ENCODE measurements at places on chromosomes 6 and 20.
A peak's percentile ranks its signal among the peaks of the same experiment; 100 is the strongest.

- no peak for DNase-seq
Measured at GRCh38 chr20:56925082-56925830, 296.1 kb downstream of the TFAP2C start.

GRCh38 chr20:34643928-34644327, 33.0 kb downstream of the PIGU start:
- no peak for DNase-seq

- no peak for DNase-seq
Measured at GRCh38 chr20:35145141-35145564, 2.0 kb downstream of the EDEM2 start.

DNA sequence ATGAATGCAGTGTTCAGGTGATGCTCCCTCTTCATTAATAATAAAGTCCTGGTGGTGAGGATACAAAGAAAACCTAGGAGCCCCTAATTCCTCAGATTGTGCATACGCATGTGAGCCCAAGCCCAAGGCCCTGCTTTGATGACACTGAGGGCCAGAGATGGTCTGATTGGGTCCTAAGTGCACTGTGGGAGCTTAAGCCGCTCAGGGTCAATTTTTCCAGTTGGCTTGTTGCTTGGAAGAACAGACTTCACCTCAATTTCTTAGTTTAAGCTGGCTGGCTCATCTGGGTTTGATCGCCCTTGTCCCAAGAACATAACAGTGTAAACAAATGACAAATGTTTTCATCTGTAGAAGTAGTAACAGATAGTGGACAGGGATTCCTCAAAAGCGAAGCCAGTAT, 41.4 kb downstream of the INSM1 start:
- no peak for DNase-seq

DNA sequence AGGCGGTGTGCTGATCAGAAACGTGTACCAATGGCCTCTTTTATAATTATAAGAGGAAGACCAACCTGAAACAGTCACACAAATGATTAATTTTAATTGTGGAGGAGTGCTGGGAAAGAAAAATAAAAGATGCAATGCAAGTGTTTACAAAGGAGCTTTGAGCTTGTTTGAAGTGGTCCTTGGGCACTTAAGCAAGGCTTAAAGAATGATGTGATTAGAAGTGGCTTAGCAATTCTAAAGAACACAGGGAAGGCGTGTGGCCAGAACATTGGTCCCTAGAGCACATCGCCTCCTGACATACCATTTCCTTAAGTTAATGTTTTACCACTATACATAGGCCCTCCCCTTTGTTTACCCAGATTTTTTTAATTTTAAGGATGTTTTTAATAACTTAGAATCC, 26.1 kb downstream of the PTPN1 start:
- DNase-seq, result no peak

- DNase-seq, result no peak
Measured at GRCh38 chr6:1129131-1129530, 182.8 kb upstream of the FOXQ1 start.

DNA sequence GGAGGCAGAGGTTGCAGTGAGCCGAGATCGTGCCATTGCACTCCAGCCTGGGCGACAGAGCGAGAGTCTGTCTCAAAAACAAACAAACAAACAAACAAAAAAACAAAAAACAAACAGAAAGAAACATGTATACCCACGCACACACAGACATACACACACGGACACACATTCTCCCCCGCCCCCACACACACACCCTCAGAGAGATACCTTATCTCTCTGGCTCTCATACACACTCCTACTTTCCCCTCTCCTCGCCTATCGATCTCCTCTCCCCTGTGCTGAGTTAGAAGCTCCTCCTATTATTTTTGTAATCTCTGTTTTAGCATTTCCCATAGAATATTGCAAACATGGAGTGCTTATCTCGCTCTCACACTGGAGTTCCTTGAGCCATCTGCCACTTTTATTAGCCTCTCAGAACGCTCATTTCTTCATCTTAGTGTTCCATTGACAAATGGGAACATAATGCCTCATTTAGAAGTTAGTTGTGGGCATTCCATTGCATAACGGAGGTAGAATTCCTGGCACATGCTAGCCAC, 144.2 kb upstream of the CITED2 start:
- DNase-seq, result no peak

GRCh38 chr6:166841216-166841615, 115.1 kb downstream of the RNASET2 start:
- no peak for DNase-seq

- no peak for DNase-seq
Measured at GRCh38 chr6:142225115-142225514, 76.7 kb upstream of the ADGRG6 start.

DNA sequence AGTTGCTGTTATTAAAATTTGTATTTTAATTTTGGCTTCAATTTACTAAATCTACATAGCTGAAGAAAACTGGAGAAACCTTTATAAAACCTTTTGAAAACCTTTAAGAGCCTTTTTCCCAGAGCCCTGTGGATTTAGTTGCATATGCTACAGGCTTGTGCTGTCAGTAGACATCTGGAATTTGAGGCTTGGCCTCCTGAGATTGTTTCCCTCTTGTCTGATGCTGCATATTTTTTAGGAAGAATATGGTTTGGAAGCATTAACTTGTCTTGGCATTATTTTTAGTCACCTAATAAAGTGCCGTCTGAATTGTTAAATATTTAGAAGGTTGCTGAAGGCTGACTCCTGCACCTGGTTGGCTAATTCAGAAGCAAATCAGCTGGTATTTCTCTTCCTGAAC, 369.4 kb downstream of the UTRN start:
- no peak for DNase-seq

- no peak for DNase-seq
Measured at GRCh38 chr6:65984089-65984488, 277.1 kb upstream of the EYS start.

- no peak for DNase-seq
Measured at GRCh38 chr6:15363164-15363522, 117.3 kb downstream of the JARID2 start.

DNA sequence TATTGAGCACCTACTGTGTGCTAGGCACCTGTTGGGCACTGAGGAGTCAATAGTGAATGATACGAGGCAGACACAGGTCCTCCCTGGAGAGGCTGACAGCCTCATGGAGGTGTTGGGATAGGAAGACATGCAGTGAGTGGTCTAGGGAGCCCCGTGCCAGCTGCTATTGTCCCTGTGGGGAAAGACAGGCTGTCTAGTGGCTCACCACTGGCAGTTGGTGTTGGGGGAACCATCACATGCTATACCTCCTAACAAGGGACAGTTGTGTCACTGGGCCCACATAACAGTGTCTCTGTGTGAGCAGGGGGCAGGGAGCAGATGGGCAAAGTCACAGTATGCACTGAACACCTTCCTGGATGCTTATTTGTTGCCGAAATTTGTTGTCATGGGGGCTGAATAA, 45.9 kb upstream of the CTNNBL1 start:
- no peak for DNase-seq

DNA sequence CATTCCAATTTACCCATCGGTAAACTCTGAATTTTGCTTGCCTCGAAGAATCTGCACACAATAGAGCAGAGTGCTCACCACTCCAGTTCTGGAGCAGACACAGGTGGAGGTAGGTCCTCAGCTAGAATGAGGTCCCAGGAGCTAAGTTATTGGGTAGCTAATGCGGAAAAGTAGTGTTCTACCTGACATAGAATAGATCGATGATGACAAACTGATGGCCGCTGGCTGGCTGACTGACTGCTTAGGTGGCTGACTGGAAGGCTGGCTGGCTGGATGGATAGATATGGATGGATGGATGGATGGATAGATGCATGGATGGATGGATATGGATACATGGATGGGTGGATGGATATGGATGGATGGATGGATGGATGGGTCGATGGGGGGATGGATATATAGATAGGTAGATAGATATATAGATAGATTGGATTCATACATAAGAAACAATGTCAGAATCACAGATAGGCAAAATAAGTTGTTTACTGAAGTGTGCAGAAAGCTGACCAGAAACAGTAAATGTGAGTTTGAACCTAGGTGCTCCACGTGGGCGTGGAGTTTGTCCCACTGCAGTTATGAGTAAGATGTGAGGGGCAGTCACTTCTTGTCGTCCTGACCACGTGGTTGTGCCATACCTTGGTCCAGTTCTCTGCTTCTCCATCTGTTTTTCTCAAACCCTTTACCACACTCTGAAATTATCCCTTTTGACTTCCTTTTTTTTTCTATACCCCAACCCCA, 62.1 kb downstream of the TBXT start:
- DNase-seq, result no peak

- DNase-seq, result peak; percentile 34
Measured at GRCh38 chr6:148972481-148972880, 225.7 kb downstream of the UST start.

DNA sequence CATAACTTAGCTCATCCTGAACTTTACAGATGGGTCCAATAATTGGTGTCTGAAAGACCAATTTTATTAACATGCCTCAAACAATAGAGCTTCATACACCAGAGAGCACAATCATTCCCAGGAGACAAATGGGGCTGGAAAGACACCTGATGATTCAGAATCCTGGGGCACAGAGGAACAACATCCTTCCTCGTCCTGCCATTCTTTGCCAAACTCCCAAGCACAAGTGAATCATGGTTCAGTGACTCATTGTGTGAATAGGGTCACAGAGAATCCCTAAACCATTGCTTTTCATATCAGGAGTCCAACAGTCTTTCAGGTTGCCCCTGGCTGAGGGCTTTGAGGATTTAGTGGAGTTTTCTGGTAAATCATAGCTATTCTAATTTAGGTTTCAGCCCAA, 266.4 kb upstream of the BMP2 start:
- no peak for DNase-seq

DNA sequence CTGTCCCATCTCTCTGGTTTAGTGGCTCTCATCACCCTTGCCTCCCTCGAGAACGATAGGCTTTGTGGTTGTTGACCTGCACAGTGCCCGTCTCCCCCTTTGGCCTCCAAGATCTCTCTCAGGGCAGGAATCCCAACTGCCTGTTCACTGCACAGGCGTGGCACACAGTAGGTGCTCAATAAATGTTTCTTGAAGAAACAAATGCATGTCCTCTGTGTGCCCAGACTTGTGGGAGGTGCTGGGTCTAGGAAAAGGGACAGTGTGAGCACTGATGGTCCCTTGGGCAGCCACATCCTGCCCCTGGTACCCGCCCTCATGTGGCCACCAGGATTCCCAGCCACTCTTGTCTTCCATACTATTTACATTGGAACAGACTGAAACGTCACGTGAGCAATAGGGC, 2.6 kb upstream of the BPIFB6 start:
- DNase-seq, result no peak

GRCh38 chr6:79077715-79078074, 359 bp downstream of the PHIP start:
- DNase-seq, result peak; percentile 17

DNA sequence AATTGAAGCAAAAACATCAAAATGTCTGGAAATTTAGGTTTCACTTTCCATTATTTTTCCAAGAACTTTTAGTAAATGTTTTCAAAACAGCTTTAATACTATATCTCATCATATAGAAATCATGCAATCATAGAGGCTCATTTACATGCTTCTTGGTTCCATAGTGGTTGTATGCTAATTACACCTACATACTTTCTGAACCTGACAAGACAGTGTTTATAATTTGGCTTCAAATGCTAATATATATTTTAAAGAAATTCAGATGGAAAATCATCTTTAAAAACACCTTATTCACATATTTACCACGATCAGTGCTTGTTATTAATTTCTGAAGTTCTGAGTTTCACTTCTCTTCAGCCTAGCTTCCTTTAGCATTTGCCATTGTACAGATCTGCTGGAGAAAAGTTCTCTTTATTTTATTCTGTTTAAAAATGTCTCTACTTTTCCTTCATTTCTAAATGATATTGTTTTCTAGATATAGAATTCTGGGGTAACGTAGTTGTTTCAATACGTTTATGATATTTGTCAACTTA, 89.9 kb downstream of the PLCB1 start:
- DNase-seq, result no peak

- no peak for DNase-seq
Measured at GRCh38 chr20:4073852-4074741, 58.7 kb upstream of the RNF24 start.

DNA sequence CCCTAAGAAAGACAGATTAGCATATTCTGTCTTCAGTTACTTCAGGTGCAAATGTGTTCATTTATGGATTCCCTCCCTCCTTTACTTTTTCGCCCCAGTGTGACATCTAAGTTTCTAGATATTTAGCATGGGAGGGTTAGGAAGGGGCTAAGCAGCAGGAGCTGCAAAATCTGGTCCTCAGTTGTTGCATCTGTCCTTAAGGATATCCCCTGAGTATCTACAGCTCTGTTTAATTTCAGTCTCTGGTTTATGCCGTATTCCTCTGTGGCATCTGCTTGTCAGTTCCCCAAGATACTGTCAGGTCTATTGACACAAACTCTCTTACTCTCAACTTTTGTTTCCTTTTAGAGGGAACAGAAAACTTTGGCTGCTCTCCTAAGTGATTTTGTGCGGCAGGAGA, 754.6 kb upstream of the MAP3K7 start:
- no peak for DNase-seq

DNA sequence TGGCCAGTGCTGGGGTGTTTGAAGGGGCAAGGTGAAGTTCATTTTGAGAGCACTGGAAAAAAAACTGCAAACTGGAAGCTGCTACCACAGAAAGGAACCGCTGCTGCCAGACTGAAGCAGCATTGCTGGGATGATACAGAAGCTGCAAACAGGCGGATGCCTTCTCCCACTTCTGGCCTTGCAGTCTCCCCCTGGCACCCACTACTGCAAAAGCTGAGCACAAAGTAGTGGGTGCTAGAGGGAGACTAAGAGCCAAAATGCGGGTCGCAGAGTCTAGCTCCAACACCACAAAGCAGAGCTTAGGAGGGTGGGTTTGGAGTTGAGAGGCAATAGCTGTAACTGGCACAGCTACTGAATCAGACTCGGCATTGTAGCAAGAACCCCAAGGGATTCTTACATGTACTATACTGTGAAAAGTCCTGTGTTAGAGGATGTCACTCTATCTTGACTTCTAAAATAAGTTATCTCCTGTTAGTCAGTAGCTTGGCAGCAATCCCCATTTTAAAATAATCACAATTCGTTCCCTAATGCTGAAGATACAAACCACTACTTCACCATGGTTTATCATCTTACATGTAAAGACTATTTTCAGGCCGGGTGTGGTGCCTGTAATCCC, 44.0 kb upstream of the COL21A1 start:
- no peak for DNase-seq

GRCh38 chr6:1832358-1832757, 222.6 kb downstream of the FOXC1 start:
- DNase-seq, result no peak

DNA sequence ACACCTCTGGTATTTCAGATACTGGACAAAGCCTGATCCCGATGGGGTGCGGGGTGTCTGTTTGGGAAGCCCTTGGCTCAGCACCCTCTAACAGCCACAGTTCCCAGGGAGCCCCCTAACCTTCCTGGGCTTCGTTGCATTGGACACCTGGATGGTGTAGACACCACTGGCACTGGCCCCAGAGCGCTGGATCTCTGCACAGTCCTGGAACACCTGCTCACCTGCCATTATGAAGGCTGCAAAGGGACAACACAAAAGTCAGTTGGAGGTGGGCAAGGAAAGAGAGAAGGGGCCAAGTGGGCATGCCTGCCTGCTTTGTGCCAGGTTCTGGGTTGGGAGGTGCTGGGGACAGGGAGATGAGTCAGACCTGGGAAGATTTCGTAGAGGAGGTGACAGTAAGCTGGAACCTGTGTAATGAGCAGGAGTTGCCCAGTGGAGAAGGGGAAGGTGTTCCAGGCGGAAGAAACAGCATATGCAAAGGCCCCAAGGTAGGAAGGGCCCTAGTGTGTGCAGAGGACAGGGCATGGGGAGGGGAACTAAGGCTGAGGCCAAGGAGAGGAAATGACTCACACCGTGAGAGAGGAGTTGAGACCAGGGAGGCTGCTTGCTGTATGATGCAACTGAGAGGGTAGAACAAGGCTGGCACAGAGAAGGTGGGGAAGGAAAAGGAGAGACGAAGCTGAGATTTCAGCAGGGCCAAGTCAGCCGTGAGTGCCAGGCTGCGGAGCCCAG, 34.9 kb downstream of the ANGPT4 start:
- DNase-seq, result no peak
